T-helper 9 cell (primary cell): ENCODE measurements at places on chromosomes 13 and 19.

DNA sequence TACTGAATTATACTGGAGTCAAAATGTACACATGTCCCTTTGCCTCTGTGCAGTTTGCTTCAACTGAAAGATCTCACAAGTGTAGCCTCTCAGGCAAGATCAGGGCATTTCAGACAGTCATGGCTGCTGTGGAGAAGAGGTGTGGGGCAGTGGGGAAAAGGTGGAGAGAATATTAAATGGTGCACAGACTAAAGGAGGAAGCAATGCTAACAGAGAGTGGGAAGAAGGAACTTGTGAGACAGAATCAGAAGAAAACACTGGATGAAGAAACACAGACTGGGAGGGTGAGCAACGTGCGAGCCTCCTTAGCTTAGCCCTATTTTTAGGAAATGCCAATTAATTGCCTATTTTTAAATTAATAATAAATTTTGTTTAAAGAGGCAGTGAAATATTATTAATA lies 49.6 kb upstream of the RAP2A start:
- DNase-seq, result no peak

GRCh38 chr13:46210362-46211083 lies 1.2 kb upstream of the LRRC63 start:
- DNase-seq, result no peak

DNA sequence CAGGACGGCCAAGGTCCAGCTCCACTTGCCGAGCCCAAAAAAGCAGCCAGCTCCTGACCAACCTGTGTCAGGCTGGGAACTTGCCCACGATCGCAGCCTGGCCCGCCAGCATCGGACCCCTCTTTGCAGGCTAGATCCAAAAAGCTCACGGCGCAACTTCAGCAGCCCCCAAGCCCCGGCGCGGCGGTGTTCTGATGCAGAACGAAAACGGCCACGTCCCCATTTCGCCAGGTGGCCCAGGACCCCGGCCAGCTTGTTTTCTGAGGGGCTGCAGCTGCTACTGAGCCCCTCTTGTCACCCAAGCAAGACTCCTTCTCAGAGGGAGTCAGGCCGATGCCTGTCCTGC lies 1.3 kb downstream of the TMEM259 start:
- DNase-seq, result no peak

- no peak for DNase-seq
Observed at GRCh38 chr13:99009987-99010551, 32.2 kb upstream of the DOCK9 start.

DNA sequence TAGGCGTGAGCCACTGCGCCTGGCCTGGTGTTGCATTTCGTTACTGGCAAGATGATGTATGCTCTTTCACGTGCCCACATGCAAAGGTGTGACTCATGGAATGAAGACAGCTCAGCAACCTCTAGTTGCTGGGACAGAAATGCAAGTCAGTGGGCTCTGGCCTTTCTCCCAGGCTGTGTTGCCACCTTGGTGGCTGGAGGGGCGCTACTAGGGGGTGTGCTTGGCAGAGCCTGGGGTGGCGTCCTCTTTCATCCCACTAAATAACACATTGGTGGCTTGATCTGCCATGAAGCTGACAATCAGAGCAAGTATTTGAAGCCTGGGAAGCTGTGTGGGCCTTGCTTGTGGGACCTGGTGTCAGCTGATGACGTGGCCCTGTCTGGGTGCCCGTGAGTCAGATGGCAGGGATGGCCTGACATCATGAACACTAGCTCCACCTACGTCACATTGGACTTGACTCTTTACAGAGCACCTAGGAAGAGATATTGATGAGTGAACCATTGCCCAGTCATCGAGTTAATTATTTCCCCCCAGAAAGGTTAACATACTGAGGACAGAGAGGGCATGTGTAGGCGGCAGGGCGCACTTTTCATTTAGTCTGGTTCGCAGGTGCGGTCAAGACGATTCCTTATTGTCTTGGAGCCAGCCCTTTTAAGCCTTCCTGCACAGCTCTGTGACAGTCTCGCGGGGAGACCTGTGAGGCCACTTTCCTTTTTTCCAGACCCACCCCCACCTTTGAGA lies 154.2 kb downstream of the TM9SF2 start:
- no peak for DNase-seq

DNA sequence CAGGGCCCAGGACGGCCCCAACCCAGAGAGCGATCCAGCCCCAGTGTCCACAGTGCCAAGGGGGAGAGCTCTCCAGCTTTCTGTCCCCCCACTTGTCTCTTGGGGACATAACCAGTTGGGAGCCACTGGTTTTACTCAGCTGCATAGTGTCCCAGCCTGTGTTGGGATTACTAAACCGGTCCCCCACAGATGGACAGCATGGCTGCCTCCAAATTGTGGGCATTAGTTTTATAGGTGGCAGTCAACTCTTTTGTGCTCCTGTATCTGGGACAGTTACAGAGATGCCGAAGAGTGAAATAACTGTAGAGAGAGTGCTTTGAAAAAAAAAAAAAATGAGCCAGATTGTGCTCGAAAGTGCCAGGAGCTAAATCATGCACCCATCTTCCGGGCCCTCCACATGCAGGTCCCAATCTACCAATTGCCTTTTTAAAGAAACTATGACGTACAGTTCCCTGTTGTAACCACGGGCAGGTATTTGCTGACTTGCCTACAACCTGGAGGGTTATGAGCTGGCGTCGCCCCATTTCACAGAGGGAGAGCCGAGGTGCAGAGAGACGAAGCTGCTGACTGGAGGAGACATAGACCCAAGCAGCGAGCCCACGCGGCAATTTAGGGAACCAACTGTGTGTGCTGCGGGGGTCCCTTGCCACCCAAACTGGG lies 2.4 kb upstream of the NFIC start:
- DNase-seq, result no peak

- no peak for DNase-seq
Observed at GRCh38 chr13:39900106-39900750, 244.8 kb downstream of the COG6 start.

- no peak for DNase-seq
Observed at GRCh38 chr13:51004918-51005460, 95.4 kb downstream of the RNASEH2B start.

- DNase-seq, result no peak
Observed at GRCh38 chr19:31372246-31372781, 23.1 kb upstream of the TSHZ3 start.

GRCh38 chr13:19053561-19053960 lies 128.1 kb downstream of the TUBA3C start:
- DNase-seq, result no peak

- no peak for DNase-seq
Observed at GRCh38 chr19:34837262-34837661, 64.2 kb upstream of the ZNF599 start.

- DNase-seq, result peak; percentile 48
Observed at GRCh38 chr13:24274452-24275021, 34.8 kb upstream of the C1QTNF9 start.

DNA sequence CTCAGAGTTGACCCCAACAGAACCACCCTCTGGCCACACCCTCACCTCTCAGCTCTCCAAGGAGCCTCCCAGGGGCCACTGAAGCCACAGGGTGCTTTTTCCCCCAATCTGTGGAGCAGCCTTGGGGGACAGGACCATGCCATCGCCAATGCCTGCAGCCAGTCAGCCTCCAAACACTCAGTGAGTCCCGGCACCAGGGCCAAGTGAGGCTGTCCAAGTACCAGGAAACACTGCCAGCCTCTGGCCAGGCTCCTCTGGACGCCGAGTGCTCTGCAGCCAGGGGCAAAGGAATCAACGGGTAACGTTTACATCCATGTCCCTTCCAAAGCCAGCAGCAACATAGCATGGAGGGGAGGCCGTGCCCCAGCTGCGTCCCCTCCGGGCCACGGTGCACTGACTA lies 9.5 kb upstream of the COMP start:
- no peak for DNase-seq

GRCh38 chr19:3725640-3726310 lies 17.6 kb downstream of the TJP3 start:
- no peak for DNase-seq

- peak; percentile 75 for DNase-seq
Observed at GRCh38 chr19:13212759-13213330, 62.6 kb downstream of the IER2 start.

DNA sequence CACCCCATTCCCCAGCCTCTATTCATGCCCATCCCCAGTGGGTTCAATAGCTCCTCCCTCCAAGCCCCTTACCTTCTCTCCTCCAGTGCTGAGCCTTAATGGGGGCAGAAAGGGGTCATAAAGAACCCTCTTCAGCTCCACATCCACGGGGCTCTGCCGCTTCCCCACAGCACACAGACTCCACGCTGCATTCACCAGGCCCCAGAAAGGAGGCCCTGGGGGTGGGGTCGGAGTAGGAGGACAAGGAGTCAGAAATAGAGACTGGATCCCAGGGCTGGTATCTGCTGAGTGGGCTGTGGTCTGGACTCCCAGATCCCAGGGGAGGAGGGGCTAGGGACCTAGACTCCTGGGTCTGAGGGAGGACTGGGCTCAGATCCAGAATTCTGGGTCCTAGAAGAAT lies 1.6 kb downstream of the CA11 start:
- DNase-seq, result no peak

DNA sequence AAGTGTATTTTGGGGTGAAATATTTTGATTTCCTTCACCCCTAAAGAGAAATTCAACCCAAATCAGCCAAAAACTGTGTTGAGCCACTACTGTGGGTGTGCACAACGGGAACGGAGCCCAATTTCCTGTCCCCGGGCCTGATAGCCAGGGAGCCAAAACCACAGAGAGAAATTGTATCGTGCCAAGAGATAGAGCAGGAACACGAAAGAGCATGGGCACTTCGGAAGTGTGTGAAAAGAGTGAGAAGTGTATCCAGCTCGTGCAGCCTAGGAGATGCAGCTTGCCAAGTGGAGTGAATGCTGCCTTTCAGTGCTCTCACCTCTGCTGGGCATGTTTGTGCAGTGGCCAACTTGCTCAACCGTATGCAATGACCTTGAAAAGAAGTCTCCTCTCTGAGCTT lies 19.4 kb upstream of the PLEKHF1 start:
- no peak for DNase-seq

GRCh38 chr13:49499889-49500660 lies 4.3 kb downstream of the PHF11 start:
- no peak for DNase-seq
